ENCODE measurements at places on chromosomes 4 and X.

- DNase-seq, result no peak
Observed at GRCh38 chr4:140150886-140151698, 2.9 kb downstream of the MAML3 start.

- no peak for DNase-seq
Observed at GRCh38 chr4:5619913-5620625, 88.3 kb downstream of the EVC2 start.

DNA sequence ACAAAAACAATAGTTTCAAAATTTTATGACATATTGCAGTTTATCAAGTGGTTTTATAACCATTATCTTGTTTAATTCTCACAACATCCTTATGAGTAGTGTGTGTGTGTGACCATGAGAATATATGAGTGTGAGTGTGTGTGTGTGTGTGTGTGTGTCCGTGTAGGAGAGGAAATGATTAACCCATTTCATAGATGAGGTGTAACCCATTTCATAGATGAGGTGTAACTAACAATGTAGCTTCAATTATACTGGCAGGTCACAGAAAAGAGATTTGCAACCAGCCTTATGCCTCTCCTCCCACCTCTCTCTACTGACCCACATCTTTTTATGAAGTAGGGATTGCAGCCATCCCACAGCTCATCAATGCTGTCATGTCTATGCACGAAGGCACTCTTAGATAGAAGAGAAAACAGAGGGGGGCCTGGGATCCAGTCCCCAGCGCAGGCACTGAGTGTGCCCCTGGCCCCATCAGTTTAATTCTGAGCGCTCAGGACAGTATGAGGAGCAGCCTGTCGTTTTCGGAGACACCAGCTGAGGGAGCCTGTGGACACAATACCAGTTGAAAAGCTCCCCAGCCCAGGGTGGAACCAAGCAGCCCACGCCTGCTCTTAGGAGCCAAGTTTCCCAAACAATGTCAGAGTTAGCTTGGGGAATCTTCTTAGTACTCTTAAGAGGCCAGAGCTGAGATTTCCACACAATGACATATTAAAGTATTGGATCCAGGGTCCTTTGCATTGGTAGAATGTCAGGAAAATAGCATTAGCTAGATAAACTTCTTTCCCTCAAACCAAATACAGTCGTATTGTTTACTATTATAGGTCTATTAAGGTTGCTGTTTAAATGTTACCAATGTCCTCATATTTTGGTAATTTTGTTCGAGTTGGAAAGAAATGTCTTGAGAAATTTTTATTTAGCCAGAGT, 88.6 kb downstream of the PALLD start:
- peak; percentile 20 for DNase-seq

- no peak for DNase-seq
Observed at GRCh38 chrX:105837232-105837631, 14.9 kb downstream of the NRK start.

DNA sequence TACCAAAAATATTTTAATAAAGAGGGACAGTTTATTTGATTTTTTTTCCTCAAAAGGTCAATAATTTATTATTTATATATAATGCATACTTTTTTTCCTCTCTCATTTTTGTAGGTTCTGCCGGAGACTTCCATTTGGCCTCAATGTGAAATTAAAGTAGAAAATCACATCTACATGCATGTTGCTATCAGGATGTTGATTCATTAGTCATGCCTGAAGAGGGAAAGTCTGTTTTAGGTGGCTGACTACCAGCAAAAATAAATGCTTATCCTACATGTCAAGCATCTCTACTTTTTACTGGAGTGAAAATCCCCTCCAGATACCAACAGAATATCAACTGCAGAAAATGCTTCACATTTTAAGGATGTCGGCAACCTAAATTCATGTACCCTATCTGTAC, 41.5 kb downstream of the KIAA0232 start:
- DNase-seq, result no peak
